ENCODE measurements at places on chromosomes 1 and 21.

DNA sequence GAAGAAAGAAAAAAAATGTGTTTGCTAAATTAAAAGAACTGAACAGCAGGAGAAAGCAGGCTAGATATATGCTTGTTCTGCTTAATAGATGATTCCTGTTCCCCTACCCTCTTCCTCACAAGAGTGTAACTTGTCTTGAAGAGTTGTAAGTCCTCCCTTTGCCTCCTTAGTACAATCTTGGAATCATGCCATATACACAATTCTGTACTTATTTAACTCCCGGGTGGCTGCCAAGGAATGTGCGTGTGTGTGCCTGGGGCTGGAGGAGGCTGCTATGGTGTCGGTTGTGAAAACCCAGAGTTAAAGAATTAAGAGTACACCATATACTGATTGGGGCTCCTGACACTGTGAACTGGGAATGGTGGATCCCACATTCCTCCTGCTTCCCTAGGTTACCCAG lies 194.2 kb downstream of the SIPA1L2 start:
- DNase-seq, result no peak

- no peak for DNase-seq
Measured at GRCh38 chr1:21781815-21782348, 1.1 kb downstream of the USP48 start.

GRCh38 chr1:44031252-44032169 lies at the start of gene SLC6A9:
SLC6A9 (minus strand) TSS chr1:44031462; CDS start chr1:44024277, 7,185 bp downstream.
- DNase-seq, result no peak

GRCh38 chr1:94755675-94756074 lies 64.5 kb upstream of the SLC44A3 start:
- DNase-seq, result no peak

DNA sequence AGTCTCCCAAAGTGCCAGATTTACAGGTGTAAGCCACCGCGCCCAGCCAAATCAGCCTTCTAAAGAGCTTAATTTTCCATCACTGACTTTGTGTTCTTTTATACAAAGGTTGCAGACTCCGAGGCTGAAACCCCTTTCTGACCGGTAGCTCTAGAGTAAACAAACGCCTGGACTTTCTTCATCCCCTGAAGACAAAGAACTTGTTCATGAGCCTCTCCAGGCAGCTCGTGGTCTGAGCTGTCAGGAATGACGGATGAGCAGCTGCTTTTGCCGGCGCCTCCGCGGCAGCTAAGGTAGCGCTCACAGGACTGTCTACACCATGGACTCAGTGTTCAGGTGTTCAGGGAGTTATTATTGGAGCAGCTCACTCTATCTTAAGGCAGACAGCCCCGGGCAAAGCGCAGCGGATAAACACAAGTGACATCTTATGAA lies 128.5 kb upstream of the ERRFI1 start:
- no peak for DNase-seq

DNA sequence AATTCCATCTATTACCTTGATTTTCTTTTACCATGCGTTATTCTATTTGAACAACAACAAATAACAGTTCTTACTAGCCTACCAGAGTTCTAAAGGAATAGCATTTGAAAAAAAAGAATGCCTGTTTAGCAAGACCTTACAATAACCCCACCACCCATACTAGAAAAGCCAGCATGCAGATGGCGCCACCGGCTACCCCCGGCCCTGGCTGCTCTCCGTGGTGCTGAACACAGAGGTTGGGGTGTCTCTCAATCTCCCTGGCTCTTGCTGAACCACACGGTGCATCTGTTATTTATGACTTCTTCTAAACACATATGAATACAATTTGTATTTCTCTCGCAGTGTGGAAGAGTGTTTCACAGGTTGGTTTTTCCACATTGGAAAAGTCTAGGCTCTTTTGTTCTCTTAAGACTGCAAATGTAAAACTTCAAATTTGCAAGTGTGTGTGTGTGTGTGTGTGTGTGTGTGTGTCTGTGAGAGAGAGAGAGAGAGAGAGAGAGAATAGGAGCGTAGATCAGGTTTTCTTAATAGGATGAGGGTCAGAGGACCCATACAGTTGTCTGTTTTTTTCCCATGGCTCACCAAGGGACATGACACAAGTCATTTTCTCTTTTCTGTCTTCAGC lies 13.6 kb downstream of the GRIK3 start:
- no peak for DNase-seq

Data from GM12864 (cell line).